ENCODE measurements at places on chromosomes 4 and X.

- DNase-seq = no peak
Measured at GRCh38 chr4:78437608-78438088, 113.9 kb upstream of the ANXA3 start.

GRCh38 chr4:125303821-125304220 is 10.9 kb upstream of the FAT4 start:
- DNase-seq = no peak

DNA sequence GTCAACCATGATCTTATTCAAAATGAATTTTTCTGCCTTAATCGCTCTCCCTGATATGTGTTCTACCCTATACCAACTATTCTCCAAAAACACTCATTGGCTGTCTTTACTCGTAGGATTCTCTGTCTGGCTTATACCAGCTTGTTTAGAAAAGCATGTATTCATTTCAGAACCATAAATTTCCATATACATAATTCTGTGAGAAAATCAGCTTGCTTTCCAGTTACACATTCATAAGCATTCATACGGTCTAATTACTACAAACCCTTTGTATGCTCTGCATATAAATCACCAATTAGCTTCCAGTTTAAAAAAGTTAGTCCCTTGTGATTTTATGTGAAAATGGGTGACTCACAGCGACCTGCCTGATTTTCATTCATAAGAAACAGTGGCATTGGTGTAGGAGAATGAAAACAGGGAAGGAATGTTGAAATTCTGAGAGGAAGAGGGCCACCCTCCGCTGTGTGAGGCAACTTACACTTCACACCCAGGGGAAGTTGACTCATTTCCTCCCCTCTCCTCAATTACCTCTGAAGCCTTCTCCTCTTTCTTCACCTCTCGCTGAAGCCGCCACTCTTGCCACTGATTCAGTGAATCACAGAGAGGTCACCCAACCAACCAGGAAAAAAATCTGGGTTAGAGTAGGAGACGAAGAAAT is 63.3 kb downstream of the MEPE start:
- no peak for DNase-seq

DNA sequence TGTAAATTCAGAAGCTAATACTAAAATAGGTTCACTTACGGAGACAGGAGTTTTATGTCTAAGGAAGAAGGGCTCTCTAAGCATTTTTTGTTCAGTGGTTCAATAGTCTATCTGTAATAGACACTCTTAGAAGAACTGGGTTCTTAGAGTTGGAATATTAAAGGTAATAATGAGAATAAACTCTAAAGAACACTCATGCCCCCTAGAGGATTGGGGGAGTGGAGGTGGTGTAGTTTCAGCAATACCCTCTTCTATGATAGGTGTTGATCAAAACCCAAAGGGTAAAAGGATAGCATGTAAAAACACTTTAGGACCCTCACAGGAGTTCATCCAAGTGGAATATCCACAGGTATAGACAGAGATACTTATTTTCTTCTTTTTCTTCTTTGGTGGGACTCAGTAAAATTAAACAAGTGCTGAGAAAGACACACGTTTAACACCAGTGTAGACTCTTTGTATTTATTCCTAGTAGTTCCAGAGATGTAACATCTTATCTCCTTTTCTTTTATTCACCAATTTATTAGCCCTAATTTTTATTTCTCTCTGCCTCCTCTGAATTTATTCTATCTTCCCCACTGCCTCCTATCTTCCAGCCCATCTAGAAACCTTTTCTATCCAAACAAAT is 25.7 kb upstream of the MND1 start:
- no peak for DNase-seq

DNA sequence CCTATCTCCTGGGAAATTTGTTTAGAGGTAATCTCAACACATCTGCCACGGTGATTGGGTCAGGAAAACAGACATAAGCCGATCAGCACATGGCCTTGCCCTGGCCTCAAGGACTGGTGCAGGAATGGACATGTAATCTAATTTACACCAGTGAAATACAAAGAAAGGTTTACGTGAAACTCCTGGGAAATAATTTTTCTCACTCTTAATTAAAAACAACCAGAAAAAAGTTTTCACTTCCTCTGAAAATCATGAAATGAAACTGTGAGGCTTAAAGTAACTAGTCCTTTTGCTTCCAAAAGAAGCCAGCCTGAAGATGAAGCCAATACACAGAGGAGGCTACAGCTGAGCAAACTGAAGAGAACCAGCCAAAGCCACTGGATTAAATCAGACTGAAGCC is 154.1 kb upstream of the FAM241A start:
- DNase-seq = no peak

GRCh38 chrX:66020631-66021334 is 19.1 kb downstream of the VSIG4 start:
- DNase-seq = no peak

DNA sequence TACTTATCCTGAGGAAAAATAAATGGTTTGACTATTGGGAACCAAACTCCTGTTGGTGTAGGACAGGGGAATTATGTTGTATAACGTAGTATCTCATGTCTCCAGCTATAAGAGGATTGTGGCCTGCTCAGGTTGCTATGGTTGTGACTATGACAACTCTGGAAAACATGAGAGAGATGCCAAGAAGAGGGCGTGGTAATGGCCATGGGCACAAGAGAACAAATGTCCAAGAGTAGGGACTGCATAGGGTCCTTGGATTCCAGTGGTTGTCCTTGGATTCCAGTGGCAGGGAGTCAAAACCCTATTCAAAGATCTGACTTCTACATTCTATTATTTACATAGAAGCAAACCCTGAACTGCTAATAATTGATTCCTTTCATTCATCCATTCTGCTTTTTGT is 6.8 kb upstream of the MOB1B start:
- no peak for DNase-seq

DNA sequence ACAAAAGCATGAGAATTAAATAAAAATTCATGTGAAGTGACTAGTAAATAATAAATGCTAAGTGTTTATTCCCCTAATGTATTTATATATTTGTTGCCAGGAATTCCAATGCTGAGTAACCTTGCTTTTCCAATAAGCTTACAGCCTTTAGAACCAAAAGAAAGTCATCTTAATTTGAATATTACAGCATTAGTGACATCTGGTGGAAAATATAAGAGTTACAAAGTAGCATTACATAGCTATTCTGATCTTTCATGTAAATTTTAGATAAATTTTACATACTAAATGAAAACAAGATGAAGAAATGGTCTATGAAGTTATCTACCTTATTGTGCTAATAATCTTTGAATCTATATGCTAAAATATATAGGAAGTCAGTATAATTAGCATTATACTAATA is 10.4 kb downstream of the MAD2L1 start:
- DNase-seq = no peak

DNA sequence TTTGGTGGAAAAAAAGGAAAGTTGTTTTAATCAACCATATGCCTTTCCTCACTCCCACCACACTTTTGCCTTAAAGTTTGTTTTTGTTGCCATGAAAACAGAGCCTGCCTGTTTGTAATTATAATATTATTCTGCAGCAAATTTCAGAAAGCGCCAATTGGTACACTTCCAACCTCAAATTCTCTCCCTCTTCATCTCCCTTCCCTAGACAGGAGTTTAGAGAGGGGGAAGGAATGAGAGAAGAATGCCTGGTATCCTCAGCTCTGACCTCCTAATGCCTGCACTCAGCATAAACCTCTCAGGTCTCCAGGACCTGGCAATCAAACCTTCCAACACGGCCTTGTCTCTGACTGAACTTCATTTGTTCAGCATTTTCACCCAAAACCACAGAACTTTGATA is 138.4 kb upstream of the HCCS start:
- no peak for DNase-seq

GRCh38 chr4:152594978-152595925 is 59.4 kb upstream of the FBXW7 start:
- DNase-seq = no peak

DNA sequence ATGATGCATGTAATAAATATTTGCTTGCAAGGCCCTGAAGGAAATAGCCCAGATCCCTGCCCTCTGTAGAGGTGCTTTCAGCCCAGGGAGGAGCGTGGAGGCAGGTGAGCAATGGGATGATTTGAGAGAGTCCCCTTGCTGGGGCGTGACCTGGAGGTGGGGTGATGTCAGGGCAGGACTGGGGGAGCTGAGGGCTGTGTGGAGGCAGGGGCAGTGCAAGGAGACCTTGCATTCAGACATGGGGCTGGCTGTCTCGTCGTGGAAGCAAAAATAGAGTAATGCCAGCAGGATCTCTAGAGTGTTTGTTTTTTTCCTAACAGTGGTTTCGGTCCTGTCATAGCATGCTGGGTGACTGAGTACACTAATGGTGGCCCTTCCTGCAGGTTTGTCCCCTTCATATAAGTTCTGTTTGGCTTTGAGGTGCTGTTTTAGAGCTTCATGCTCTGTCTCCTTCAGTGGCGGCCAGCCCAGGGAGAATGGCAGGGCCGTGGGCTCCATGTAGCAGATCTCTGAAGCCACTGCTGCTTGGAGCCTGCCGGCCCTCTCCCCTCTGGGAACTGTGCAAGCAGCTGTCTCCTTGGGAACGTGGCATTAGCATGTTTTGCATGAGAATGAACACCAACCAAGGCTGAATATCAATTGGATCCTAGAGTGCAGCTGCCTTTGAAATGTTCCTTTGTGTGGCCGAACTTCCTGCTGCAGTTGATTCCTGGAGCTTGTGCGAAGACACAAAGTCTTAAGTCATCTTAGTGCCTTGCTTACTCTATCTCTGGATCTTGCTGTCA is 39.3 kb upstream of the CLDN34 start:
- peak; percentile 30 for DNase-seq

GRCh38 chr4:96543346-96543745 is 703.5 kb downstream of the PDHA2 start:
- no peak for DNase-seq

GRCh38 chrX:70262952-70263567 is 3.1 kb upstream of the P2RY4 start:
- no peak for DNase-seq

- DNase-seq = no peak
Measured at GRCh38 chrX:115535844-115536243, 25.1 kb upstream of the PLS3 start.

GRCh38 chrX:105121186-105121585 is 99.3 kb downstream of the TEX13A start:
- no peak for DNase-seq

DNA sequence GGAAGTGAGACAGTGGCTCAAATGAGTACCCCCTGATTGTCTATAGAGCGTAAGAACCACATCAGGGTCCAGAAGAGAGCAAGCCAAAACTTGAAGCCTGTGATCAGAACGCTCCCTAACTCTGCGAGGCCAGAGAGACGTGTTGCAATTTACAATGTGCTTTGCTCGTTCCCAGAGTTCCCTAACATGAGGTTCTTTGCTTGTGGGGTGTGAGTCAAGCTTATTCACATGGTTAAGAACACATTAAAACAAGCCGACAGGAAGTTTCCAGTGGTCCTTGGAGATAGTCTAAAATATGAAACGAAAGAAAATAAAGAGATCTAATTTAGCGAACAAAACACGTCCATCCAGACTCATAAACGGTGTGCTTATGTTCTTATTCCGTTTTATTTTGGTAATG is 702.3 kb downstream of the TRIML1 start:
- no peak for DNase-seq

DNA sequence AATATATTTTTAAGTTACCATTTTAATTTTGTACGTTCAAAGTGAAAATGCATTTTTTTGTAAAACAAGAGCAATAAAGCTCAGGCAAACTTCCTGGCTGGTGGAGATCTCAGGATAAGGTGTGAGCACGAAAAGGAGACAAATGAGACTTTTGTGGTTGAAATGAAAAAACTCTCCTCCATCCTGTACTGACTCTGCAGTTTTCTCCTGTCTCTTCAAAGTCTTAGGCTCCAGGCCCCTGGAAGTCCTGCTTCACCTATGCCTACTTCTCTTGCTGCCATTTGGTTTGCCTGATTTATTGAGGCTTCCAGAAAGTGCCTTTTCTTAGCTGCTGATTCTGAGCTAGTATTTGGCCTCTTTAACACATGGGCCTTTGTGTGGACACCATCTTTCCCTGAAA is 77.7 kb downstream of the MAML3 start:
- DNase-seq = no peak

- no peak for DNase-seq
Measured at GRCh38 chr4:76702440-76703122, 195.4 kb downstream of the SOWAHB start.

DNA sequence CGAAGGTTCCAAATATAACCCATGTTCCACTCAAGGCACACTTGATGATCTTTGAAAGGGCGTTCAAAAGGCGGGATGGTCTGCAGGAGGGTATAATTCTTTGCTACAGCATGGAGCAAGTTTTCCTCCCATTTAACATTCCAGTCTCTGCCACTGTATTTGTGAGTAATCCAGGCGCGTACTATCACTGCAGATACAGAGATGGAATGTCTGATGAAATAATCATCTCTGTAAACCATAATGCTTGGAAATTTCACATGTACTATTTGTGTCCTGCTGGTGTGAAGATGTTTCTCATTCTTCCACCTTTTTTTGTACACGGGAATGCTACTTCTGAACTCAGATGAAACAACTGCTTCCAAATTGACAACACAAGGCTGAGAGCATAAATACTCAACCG is 15.5 kb downstream of the SEL1L3 start:
- no peak for DNase-seq

GRCh38 chr4:1635464-1635863 is 48.6 kb downstream of the FAM53A start:
- DNase-seq = no peak

DNA sequence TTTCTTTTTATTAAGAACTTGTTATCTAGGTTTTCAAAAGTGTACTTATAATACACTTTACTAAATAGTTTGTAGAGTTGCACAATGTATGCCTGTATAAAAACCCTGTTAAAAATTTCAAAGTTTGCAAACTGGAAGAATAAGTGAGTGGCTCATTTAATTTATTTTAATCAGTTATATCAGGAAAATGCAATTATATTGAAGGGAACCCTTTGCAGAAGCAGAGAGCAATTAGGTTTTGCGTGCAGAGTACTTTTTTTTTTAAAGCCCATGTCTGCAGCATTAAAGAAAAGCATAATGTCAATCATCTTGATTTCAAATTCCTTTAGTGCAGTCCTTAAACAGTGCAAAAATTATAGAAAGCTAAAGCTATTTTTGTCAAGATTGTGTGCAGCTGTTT is 271.3 kb upstream of the LDB2 start:
- DNase-seq = no peak

- no peak for DNase-seq
Measured at GRCh38 chr4:179631321-179631720, 2189.1 kb upstream of the AGA start.

Data from head of caudate nucleus (tissue), 42 donors.